ENCODE measurements at places on chromosomes 1 and 21.

- DNase-seq = peak; percentile 44
Observed at GRCh38 chr1:225460737-225461532, 33.1 kb upstream of the LBR start.

DNA sequence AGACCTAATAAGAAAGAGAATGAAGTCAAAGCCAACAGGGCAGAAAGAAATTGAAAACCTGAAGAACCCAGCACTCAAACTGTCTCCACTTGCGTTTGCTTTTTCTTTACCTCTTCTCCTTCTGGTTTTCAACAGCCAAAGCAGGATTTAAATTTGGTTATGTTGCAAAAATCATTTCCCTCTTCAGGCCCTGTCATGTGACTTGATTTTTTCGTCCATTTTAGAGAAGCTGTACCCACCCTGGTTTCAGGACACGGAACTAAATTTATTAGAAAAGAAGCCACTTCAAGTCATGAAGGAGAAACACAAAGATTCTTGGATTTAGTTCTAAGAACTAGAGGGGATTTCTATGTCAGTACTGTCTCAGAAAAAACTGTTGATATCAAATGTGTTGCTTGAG lies 1.0 kb upstream of the SYNJ1 start:
- DNase-seq = no peak

DNA sequence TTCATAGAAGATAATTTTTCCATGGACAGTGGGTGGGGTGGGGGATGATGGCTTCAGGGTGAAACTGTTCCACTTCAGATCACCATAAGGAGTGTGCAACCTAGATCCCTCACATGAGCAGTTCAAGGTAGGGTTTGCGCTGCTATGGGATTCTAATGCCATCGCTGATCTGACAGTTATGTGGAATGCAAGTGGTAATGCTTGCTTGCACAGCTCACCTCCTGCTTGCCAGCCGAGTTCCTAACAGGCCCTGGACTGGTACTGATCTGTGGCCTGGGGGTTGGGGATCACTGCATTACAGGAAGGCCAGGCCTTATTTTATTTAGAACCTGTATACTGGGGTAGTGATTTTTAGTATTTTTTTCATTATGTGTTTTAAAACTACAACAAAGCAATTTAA lies 22.0 kb downstream of the MAN1A2 start:
- no peak for DNase-seq

DNA sequence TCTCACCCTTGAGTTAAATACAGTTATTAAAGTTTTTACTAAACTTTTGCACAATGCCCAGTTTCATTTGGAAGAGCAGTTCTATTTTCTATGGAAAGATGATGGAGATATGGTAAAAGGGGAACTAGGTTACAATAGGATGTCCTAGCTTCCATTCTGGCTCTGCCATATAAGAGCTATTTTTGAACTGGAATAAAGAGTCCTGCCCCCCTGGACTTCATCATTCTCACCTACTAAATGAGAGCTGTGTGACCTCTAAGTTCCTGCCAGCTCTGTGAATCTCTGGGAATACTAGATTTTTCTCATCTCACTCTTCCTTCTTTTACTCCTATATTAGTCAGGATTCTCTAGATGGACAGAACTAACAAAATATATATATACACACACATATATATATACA lies 106.3 kb downstream of the PRRX1 start:
- no peak for DNase-seq

DNA sequence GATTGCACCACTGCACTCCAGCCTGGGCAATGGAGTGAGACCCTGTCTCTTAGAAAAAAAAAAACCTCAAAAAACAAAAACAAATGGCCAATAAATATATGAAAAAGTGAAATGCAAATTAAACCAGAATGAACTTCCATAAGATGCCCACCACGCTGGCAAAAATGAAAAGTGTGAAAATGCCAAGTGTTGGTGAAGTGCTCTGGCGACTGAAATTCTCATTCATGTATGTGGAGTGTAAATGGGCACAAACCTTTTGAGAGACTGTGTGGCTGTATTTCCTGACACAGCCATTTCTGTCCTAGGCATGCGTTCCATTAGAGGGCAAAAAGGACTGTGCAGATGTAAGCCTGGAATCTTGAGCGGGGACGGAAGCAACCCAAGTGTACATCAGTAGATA lies 18.3 kb downstream of the YBEY start:
- no peak for DNase-seq

- no peak for DNase-seq
Observed at GRCh38 chr1:115251856-115252255, 86.2 kb downstream of the NGF start.

DNA sequence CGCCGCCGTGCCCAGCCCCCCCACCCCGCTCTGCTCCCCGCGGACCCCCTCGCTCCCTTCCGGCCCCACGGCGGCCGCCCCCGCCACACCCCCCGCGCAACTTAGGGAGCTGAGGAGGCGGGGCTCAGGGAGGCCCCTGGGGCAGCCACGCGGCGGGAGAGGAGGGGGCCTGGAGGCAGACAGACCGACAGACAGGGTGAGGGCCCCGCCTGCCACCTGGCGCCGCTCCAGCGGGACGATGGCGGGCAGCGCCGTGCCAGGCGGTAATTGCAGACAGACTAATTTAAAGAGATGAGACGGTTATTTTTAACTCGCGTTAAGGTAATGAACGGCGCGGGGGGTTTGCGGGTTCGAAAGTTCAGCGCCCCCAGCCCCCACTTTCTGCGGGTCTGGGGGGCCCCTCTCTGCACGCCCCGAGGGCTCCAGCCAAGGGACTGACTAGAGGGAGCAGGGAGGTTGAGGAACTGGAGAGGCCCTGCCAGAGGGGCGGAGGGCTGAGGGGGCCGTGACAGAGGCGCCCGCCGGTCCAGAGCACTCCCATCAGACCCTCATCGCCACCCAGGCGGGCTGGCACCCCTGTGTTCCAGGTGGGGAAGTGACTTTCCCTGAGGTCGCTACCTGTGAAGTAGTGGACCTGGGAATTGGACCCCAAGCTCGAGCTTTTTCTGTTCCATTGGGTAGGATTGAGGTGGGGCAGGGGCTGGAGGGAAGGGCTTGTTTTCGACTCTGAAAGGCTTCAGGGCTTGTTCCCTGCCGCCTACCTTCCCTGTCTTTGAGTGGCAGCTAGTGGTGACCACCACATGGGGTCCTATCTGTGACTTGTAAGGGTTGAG lies 5.4 kb downstream of the FOXO6 start:
- DNase-seq = peak; percentile 36

GRCh38 chr1:41394369-41394744 lies 33.1 kb downstream of the FOXO6 start:
- DNase-seq = no peak

- no peak for DNase-seq
Observed at GRCh38 chr1:65921446-65921845, 128.8 kb downstream of the PDE4B start.

GRCh38 chr1:203038891-203039608 lies 12.8 kb downstream of the PPFIA4 start:
- peak; percentile 70 for DNase-seq

- DNase-seq = no peak
Observed at GRCh38 chr1:72635719-72636118, 353.4 kb upstream of the NEGR1 start.

- no peak for DNase-seq
Observed at GRCh38 chr21:31284797-31285397, 59.2 kb downstream of the TIAM1 start.

GRCh38 chr1:51442198-51442597 lies 76.9 kb downstream of the EPS15 start:
- no peak for DNase-seq

DNA sequence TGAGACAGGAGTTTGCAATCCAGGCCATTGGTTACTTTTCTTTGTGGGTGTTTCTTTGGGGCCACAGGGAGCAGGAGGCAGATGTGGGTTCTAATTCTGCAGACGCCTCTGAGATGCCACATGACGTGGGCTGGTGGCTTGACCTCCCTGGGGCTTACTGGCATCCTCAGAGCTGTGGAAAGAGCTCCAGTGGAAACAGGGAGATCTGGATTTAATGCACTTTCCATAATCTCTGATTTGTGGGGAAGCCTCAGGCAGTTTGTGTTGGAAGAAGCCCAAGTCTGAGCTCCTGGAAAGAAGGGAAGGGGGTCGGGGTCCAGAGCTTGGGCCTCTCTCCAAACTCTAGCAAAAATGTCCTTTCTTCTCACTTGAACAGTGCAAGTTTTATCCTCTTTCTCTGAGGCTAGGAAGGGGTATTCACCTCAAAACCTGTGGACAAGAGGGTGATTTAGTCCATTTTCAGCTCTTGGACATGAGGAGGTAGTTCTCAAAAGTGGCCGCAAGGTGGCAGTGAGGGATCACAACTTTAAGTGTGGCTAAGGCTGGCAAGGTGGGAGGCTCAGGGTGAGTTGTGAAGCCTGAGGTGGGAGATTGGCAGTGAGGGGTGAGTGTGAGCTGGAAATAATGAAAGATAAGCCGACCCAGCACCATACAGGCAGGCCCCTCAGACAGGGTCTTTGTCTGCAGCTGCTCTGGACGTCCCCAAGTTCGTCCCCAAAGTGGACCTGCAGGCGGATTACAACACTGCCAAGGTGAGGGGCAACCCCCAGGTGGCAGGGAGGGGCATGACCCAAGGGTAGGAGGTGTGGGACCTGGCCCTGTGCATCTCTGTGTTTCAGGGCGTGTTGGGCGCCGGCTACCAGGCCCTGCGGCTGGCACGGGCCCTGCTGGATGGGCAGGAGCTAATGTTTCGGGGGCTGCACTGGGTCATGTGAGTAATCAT lies 9.2 kb downstream of the IKBKE start:
- peak; percentile 68 for DNase-seq

DNA sequence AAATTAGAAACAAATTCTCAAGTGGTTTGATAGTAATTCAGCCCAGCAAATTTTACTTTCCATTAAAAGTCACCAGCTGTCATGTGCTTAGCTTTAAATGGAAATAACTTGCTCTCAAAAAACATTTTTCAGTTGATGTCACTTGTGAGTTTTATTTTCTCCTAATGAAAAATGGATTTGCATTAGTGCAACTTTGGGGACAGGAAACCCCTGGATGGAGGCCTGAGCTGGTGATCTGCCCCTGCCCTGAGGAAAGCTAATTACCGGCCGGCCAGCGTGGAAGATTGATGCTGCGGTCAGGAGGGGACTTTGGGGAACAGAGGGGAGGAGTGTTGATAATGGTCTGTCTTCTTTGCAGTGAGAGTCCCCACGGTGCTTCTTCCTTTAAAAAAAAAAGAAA lies 66.8 kb upstream of the ANGPTL1 start:
- DNase-seq = no peak

DNA sequence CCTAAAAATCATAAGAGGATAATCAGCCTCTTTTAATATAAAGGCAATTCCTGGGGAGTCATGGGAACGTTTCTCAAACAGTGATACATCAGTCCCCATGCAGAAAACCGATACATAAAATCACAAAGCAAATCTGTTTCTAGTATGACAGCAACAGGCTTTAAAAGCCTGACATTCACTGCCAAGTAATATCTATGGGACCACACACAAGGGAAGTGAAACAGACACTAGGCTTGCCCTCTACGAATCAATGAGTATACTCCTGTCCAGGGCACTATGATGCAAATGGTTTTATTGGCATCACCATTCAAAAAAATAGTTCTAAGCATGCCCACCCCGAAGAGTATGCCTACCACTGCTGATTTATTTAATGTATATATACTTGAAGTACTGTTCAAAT lies 54.4 kb downstream of the TIAM1 start:
- DNase-seq = no peak

DNA sequence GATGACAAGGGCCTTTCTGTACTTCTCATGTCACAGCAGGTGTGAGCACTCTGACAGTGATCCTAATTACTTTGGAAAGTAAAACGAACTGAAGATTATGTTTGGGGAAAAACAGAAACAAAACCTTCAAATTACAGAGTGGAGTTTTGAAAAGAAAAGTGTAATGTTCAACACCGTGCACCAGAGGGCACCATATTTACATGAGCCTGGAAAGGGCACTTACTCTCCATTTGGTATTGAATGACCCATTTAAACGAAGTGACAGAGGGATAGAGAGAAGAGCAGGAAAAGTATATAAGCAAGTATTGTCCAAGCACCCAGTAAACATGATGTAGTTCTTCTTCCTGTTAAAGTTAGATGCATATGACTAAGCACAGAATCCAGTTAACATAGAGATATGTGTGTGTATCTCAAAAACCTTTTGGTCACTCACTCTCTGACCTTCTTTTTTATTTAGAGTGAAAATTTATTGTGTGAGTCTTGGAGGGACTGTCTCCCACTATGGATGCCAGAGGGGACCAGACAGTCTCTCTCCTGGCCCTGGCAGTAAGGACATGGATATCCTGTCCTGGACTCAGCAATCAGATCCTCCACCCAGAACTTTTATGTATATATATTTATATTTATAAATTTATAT lies 3.8 kb upstream of the RGSL1 start:
- peak; percentile 5 for DNase-seq

GRCh38 chr1:17441993-17442357 lies 2.5 kb upstream of the RCC2 start:
- DNase-seq = no peak

DNA sequence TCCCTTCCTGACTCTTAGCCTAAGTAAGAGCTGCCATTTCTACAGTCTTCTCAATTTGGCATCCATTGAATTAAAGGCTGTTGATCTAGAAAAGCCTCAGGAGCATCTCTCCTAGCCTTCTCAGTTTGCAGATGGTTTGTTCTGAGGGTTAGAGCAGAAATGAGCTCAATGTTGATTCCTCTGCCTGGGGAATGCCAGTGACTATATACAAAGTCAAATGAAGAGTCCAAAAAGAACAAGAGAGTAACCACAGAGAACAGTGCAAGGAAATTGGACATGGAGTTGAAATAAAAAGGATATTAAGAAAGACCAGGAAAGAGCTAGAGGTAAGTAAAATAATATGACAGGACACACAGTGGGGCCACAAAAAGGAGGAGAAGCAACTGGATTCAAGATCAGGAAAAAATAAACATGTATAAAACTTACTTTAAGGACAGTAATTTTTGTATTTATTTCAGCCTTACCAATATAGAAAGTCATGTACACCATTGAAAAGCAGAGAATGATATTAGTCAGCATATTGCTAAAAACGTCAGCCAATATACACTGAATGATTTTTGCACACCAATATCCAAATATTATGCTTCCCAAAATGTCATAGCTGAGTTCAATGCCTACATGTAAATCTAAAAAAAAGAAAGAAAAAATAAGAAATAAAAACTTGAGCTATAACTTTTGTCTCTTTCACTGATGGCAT lies 21.3 kb downstream of the SLC9C2 start:
- DNase-seq = no peak

DNA sequence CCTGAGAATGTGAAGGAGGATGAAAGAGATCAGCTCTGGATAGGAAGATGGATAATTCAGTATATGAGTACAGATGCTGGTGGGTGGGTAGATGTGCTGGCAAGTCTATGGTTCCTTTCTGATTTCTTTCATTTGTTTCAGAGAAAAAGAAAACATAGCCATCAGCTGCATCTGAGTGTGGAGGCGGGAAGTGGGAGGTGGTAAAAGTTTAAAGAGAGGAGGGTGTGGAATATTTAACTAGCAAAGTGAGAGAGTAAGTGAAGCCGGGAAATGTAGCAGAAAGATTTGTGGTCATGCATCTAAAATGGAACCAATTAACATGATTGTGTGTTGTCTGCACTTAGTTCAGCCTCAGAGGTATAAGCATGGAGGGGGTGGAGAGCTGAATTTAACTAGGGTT lies 16.4 kb downstream of the RPE65 start:
- no peak for DNase-seq

- no peak for DNase-seq
Observed at GRCh38 chr1:170145061-170145460, 698 bp upstream of the NTMT2 start.
